NCI-H774 (cell line): ENCODE measurements at places on chromosomes 3 and 15.

- DNase-seq: peak; percentile 89
Observed at GRCh38 chr3:148178503-148178902, 519.2 kb upstream of the AGTR1 start.

GRCh38 chr3:119401069-119401468, 62.3 kb downstream of the TMEM39A start:
- DNase-seq: no peak

DNA sequence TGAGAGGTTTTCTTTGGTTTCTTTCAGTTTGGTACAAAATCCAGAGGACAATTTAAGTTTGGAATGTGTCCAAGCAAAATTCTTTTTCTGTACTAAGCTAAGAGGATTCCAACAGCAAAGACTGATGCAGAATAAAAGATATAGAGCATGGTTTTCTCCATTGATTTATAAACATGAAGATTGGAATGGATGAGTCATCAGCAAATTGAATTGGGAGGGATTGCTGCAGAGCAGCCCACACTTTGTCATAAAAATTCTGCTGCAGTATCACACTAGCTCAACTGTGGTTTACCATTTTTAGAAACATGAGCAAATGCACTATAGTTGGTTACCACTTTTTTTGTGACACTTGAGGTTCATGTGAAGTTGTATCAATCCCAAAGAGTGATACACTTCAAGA, 16.1 kb upstream of the LARP6 start:
- no peak for DNase-seq

DNA sequence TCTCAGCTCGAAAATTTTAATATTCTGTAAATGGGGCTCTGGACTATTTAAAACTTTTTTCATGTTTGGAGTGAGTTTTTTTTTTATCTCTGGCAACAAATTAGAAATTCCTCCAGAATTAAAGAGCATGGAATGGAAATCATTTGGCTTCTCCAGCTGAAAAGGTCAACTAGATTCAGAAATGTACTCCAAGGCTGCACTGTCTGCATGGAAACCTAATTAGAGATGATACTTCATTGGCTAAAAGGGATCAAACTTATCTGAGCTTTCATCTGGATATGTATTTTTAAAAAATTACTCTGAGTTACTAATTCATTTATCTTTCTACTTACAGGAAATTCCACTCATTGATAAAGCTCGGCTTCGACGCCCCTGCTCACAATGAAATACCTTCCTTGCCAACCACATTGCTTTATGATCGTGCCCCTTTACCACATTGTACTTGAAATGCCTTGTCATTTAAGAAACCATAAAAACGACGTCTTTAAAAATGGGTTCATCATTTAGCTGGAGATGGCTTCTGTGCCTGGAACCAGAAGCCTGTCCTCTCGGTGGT, 285.5 kb upstream of the ICE2 start:
- DNase-seq: no peak

DNA sequence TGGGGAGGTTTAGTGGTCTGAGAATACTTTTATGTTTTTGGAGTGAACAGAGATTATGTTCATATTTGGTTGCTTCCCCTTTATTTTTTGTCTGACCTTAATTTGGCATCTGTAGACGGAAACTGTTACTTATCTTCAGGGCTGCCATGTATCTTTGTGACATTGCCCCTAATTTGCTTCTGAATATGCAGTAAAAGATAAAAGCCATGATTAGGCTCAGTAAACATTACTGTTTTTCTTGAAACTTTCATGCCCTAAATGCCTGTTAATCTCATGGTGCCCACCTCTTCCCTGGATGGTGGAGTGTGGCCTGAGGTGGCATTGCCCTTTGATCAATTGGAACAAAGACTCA, 106.7 kb downstream of the C3orf70 start:
- no peak for DNase-seq

DNA sequence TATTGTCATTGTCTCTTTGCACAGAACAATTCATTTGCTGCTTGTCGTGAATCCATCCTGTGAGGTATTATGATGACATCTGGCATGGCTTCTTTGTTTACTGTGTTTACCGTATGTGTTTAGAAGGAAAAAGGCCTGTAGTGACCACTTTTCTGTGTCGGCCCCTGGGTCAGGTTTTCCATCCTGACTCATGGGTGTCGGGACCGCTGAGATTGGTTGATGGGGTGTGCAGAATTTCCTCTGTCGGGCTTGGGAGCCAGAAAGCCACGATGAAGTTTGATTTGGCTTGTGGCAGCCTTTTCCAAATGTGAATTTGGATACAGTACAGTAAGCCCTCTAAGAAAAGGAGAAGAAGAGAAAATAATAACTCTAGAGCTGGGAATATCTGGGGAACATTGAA, 113.5 kb downstream of the FNDC3B start:
- no peak for DNase-seq

DNA sequence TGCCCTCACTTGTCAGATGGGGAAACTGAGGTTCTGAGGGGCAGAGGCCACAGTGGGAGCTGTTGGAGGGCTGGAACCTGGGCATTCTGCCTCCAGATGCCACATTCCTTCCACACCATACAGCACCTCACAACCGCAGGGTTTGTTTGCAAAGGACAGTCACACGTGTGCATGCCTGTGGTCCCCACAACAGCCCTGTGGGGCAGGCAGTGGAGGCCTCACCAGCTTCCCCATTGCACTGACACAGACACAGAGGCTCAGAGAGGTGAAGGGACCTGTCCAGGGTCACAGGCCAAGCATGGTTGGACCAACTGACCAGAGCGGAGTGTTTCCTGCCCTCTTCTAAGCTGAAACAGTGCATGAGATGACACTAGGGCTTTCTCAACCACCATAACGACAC, 75.2 kb upstream of the SEC13 start:
- DNase-seq: no peak

DNA sequence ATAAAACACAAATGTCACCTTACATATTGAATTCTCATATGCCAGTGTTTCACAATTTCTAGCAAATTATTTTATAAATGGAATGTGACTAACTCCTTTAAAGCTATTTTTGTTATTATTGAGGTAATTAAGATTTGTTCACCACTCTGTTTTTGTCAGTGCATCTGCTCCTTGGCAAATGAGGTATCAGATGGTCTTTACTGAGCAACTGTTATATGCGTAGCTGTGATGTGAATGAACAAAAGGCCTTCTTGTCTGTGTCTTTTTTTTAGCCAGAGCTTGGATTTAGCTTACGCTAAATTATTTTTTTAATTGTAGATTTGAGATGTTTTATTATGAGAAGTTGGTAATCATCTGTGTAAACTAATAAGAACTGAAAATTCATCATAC, 125.3 kb downstream of the IL5RA start:
- DNase-seq: no peak

GRCh38 chr15:91068436-91068835, 31.6 kb upstream of the SV2B start:
- no peak for DNase-seq

GRCh38 chr15:41565702-41566101, 6.7 kb downstream of the TYRO3 start:
- DNase-seq: no peak

DNA sequence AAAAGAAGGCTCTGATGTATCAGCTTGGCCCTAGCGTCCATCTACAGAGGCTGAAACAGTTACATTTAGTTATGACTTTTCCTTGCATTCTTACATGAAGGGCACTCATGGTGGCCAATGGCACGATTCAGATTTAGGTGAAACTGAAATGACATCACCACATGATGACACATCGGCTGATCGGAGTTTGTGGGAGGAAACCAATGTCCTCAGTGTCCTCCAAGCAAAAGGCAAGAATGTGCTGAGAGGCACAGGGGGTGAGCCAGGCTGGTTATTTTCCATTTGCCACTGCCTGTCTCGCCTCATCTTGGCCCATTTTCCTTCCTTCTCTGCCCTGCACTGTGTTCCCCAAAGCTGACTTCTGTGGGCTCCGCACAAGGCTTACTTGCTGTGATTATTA, 34.4 kb downstream of the TARS3 start:
- no peak for DNase-seq

GRCh38 chr3:157713101-157713500, 209.9 kb upstream of the VEPH1 start:
- peak; percentile 49 for DNase-seq

DNA sequence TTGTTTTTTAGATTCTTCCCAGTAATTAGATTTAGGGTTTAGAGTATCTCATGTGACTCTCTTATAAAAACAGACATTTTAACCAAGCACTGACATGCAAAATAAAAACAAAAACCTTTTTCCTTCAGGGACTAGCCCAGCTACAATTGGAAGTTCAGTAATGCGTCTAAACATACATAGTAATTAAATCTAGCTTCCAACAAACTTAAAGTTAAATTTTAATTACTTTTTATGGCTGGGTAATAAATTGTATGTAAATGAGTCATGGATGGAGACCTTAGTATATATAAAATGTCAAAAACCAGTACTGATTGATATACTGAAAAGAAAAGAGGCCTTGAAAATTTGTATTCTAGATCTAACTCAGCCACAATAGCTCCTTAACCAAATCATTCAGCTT, 43.6 kb upstream of the AP4E1 start:
- DNase-seq: no peak
